Ecto neural progenitor cell (in vitro differentiated cells): ENCODE measurements at places on chromosomes 11 and 22.
A peak's percentile ranks its signal among the peaks of the same experiment; 100 is the strongest.

DNA sequence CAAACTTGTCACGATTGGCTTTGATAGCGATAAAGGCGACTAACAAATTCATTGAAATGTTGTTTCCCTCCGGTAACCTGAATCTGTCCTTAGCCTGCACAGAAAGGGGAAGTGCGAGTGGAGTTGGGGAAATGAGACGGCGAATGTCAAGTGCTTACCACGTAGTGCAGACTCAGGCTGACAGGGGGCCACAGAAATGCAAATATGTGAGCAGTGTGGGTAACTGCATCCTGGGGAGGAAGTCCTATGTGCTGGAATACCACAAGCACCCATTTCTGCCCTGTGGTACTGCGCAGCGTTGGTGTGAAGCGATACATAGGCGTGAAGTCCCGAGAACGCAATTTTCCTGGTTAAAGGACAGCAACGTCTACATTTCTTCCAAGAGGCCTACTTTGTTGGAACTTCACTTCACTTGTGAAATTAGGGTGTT lies 869 bp upstream of the EIF4ENIF1 start:
- peak; percentile 52 for DNase-seq

DNA sequence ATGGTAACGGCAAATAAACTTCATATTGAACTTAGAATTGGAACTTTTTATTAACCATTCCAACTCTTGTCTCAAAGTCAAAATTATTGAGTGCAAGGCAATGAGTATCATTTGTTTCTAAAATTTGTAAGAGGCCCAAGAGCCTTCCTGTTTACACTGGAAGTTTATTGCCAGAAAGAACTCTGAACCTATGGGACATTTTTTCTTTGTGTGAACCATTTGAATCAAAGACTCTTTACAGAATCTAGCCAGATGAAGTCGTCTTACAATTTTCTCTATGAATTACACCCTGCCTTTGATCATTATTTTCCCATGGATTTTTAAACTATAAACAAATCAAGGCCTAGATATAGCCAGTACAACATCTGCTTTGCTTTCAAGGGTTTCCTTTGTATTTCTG lies 2.3 kb upstream of the GUCY1A2 start:
- DNase-seq: no peak

GRCh38 chr11:73528483-73529203 lies 69.3 kb downstream of the FAM168A start:
- no peak for DNase-seq

- DNase-seq: no peak
These were observed 8.9 kb downstream of the CHRM1 start for GRCh38 chr11:62912268-62912667.

GRCh38 chr11:94895451-94895850 lies 77.9 kb downstream of the CWC15 start:
- no peak for DNase-seq

DNA sequence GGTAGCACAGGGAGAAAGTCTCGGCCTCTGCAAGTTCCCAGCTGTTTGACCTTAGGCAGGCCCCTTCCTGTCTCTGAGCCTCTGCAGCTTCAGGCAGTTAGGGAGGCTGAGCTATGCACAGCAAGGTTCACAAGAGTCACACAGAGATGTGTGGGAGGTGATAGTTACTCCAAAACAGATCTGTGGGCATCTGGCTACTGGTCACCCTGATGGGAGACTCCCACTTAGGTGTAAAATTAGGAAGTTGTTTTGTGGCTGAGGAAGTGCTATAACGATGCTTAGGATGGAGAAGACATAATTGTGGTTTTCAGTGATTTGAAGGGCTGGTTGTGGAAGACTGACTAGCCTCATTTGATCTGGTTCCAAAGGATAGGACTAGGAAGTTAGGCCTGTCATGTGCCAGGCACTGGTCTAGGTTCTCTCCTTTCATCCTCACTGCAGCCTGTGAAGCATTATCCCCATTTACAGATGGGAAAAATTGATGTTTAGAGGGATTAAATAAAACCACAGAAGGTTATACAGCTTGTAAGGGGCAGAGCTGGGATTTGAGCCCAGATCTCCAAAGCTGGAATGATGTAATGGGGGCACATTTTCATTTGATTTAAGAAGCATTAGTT lies 13.5 kb downstream of the ACO2 start:
- no peak for DNase-seq

DNA sequence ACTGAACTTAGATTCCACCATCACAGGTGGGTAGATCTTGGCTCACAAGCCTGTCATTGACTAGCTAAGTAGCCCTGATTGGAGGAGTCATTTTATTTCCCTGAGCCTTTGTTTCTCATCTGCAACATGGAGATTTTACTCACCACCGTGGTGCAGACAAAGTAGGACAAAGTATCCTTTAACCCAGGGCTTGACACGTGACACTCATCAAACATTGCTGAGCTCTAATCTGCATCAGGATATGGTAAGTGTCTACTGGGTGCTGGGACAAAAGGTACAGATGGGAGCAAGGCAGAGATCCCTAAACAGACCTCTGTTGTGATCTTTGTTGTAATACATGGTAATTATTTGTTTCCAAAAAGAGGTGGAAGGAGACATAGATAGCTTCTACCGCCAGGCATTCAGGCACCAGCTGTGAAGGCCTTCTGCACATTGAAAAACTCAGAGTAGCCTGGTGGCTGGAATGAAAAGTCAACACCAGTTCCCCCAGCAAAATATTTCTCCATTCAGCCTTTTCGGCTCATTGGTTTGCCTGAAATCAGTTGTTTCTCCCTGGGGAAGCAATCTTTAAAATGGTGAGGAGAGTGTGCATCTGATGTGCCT lies 18.3 kb upstream of the MICAL2 start:
- DNase-seq: no peak

GRCh38 chr11:65181569-65182257 lies at the start of gene CAPN1:
Gene CAPN1 (plus strand): TSS chr11:65181928. CDS start chr11:65182702, 774 bp downstream.
- peak; percentile 78 for DNase-seq

- DNase-seq: no peak
These were observed 1.7 kb downstream of the CLPB start for GRCh38 chr11:72432347-72433287.

DNA sequence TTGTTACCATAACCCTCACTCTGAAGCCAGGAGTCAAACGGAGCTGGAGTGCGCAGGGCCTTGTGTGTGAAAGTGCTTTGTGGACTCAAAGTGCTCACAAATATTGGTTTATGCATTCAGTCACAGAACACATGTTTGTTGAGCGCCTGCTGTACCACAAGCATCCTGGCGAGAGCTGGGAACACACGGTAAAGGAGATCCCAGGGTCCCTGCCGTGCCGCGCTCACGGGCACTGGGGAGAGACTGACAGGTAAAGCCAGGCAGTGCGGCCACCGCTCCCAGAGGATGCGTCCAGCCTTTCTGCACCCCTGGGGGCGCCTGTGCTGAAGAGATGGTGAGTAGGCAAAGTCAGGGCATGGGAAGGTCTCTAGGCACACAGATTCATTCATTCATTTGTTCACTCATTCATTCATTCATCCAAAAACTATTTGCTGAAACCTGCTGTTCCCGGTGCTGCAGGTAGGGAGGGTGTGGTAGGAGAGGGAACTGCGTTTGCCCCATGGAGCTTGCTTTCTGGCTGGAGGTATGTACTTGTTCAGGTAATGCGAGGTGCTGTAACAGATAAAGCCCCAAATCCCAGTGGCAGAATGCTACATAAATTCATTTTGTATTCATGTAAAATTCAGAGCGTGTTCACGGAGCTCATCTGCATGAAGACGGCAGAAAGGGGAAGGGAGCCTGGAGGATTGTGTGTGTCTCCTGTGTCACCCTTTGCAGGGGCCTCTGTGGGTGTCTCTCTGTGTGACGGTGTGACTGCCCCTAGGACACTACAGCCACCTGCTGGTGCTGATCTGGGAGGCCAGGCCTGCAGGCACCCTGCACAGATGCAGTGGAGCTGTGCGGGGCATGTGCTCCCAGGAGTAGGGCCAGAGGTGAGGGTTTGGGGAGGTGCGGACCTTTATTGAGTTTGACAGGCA lies 167.0 kb upstream of the B3GAT1 start:
- peak; percentile 45 for DNase-seq
